ENCODE measurements at places on chromosomes 4 and X. TPM values are rescaled to one million over a fixed set of nuclear protein-coding genes. Genes with fewer than 3 reads are reported as not detected.
A peak's percentile ranks its signal among the peaks of the same experiment; 100 is the strongest.

Gene PCYT1B
- total RNA-seq: 17.1 TPM

Gene CYSLTR1
- total RNA-seq: 0.68 TPM

Gene SCML2
- total RNA-seq: 8.2 TPM

GRCh38 chr4:56129431-56129861, 180.7 kb downstream of the CEP135 start:
- DNase-seq: no peak

GRCh38 chrX:103362474-103362873, 6.2 kb downstream of the TCEAL9 start:
- no peak for DNase-seq

GRCh38 chr4:21733894-21734630, 214.5 kb downstream of the KCNIP4 start:
- DNase-seq: no peak

- DNase-seq: no peak
Measured at GRCh38 chr4:73902817-73903547, 33.8 kb downstream of the CXCL1 start.

Gene RAB39B
- 1.7 TPM for total RNA-seq

DNA sequence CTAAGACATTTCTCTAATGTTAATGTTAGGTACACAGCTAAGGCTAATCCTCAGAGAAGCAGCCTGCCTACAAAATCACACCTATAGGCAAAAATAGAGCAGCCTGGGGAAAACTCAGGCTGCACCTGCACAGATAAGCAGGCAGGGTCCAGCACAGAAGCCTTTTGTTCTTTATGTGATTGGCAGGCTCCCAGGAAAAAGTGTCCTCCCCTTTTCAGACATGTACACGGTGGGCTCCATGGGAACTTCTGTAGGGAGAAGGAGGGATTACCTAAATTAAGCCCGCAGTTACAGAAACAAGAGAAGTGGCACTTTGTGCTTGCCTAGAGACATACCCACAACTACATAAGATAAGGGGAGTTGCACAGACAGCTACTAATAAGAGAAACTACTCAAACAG, 4.0 kb upstream of the HSPA4L start:
- DNase-seq: no peak

Gene CXCL9
- total RNA-seq: not detected

Gene MYOZ2
- 0.16 TPM for total RNA-seq

Gene BEND4
- total RNA-seq: 0.38 TPM

GRCh38 chr4:186104890-186105646, 564 bp downstream of the FAM149A start:
- DNase-seq: peak; percentile 27

GRCh38 chr4:120630427-120630826, 292.1 kb downstream of the PRDM5 start:
- no peak for DNase-seq

DNA sequence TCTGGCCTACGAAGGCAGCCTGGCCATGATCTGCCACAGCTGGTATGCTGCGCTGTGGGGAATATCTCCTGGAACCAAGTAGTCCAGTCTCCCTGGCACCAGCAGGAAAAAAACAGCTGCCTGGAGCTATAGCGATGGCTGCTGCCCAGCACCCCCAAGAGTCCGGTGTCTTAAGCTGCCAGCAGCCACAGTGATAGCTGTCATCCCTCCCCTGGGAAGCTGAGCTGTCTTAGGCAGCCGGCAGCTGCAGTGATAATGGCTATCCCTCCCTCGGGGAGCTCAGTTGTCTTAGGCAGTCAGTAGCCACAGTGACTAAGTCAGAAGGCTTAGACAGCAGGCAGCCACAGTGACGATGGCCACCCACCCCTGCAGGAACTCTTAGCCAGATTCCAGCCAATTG, 205.1 kb downstream of the STPG2 start:
- DNase-seq: no peak

GRCh38 chr4:83771113-83771705, 235.3 kb downstream of the GPAT3 start:
- peak; percentile 54 for DNase-seq

- DNase-seq: no peak
Measured at GRCh38 chr4:9599266-9599665, 155.1 kb downstream of the DEFB131A start.

DNA sequence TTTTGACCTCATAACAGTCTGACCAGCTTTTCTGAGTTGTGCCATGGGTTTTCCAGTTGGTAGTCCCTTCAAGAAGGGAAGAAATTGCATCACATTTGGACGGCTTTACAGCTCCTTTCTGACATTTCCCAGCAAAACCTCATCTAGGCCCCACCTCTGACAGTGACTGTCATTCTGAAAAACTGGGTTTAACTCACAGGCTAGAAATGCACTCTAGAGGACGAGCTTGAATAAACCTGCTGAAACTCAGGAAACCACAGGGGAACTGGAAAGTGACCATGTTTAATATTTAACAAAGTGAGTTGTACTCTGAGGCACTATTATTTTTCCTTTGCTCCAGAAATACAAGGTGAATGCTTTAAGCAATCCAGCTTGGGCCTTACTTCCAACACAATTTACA, 434.3 kb upstream of the RASGEF1B start:
- no peak for DNase-seq

DNA sequence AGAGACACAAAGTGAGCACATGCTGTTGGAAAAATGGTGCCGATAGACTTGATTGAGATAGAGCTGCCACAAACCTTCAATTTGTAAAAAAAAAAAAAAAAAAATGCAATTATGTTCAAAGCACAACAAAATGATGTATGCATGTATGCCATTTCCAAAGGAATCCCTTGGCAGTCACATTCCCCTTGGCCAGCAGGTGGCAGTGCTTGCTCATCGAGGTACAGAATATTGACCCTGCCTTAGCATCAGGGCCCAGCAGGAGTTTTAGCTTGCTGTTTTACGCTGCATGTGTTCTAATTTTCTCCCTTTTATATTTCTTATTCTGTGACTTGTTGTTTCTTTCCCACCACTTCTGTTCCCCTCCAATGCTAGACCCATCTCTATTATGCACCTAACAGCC, 34.5 kb upstream of the CYBB start:
- DNase-seq: peak; percentile 75

GRCh38 chr4:67565284-67565683, 6.8 kb downstream of the STAP1 start:
- no peak for DNase-seq

- DNase-seq: no peak
Measured at GRCh38 chrX:120316587-120317283, 5.5 kb upstream of the TMEM255A start.

- no peak for DNase-seq
Measured at GRCh38 chr4:132691668-132692067, 457.4 kb upstream of the PCDH10 start.

- no peak for DNase-seq
Measured at GRCh38 chr4:189143263-189143952, 797.3 kb upstream of the FRG1 start.

Gene TLL1
- total RNA-seq: 1.5 TPM

- DNase-seq: no peak
Measured at GRCh38 chrX:71053217-71053621, 14.9 kb downstream of the SNX12 start.

GRCh38 chrX:72735561-72735960, 21.5 kb upstream of the PHKA1 start:
- DNase-seq: no peak

DNA sequence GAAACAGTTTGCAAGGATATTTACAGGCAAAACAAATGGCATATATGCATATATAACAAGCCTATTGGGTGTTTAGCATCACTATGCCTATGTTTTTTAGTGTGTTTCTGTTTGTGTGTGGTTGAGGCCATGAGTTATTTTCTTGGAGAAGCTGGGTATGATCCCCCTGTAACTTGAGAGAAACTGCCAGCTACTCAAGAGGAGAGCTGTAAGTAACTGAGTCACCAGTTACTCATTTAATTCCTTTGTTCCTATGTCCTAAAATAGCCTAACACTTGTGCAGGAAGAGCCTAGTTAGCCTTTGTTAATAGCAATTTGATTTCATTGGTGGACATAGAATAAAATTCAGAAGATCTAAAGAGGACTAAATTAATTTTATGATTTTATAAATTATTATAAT, 79.1 kb downstream of the PWWP3B start:
- no peak for DNase-seq

DNA sequence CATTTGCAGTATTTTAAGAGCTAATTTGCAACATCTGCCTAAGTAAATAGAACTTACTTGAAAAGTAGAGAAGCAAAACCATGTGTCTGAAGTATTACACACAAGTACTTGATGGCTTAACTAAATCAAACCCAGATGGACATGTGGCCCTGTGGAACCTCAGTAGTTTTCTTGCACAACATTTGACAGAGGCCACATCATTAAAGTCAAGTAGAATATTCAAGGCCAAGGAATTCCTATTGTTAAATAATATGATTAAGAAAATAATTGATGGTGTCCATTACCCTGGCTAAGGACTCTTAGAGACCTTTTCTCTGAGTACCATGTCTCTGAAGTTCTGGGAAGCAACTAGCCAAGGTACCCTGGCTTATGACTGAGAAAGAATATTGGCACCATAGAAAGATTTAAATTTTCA, 135.4 kb upstream of the OTUD4 start:
- DNase-seq: no peak

Gene USP9X
- total RNA-seq: 87.0 TPM

Gene CLDN22
- not detected for total RNA-seq

DNA sequence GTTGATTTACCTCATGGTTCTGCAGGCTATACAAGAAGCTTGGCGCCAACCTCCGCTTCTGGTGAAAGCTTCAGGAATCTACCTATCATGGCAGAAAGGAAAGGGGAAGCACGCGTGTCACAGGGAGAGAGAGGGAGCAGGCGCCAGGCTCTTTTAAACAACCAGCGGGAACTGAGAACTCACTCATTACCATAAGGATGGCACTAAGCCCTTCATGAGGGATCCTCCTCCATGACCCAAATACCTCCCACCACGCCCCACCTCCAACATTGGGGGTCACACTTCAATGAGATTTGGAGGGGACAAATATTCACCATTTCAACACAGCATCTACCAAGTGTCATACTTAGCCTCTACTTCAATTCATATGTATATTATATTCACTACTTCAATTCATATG, 18.8 kb upstream of the TBC1D8B start:
- DNase-seq: no peak

DNA sequence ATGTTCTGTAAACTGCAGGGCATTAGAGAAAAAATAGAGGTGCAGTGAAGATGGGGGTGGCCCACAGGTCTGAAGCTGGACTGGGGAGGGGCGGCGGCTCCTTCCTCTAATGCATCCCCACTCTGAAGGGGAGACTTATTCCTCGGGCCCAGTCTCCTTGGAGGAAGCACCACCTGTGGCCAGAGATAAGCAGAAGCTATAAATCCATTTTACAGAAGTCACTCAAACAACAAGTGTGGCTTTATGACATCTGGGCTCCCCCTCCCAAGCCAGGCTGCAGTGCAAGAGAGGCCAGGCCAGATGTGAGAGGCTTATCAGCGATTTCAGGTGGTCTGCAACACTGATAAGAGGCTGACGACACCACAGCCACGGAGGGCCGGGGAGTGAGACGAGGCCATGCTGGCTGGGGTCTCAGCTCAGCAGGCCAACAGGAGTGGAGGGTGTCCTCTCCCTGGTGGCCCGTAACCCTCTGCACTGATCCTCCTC, 15.8 kb downstream of the CYTL1 start:
- DNase-seq: no peak
